Tongue (tissue), 3 donors: ENCODE measurements at places on chromosomes 2 and 18.

- DNase-seq, result no peak
Observed at GRCh38 chr2:54608224-54608623, 115.2 kb upstream of the EML6 start.

DNA sequence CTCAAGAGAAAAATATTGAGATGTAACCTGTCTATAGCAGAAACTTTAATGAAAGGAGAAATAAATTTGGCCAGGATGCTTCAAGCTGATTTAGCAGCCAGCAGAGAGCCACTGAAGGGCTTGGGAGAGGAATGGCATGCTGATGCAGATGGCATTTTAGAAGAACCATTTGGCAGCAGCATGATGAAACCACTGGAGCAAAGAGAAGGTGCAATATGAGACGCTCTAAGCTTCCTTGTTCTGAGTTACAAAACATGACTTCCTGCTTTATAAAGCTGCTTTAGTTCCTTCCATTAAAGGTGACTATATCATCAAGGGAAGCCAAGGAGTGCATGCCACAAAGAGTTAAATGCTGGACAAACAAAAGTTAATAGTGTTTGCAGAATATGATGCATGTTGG, 189.7 kb downstream of the PID1 start:
- no peak for DNase-seq

DNA sequence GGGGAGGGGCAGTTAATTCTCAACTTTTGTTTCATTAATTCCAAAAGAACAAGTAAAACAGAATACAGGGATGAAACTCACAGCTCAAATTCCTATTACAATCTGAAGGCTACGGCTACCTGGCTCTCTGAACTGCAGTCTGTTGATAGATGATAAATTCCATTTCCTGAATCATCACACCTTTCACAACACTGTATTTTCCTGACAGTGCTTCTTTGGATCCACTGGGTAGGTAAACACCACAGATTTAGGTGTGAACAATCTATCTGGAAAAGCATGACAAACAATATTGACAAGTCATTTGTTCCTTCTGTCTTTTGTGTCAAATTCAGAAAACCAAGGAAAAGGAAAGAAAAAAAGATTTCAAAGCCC, 843.2 kb downstream of the LRRTM4 start:
- no peak for DNase-seq

DNA sequence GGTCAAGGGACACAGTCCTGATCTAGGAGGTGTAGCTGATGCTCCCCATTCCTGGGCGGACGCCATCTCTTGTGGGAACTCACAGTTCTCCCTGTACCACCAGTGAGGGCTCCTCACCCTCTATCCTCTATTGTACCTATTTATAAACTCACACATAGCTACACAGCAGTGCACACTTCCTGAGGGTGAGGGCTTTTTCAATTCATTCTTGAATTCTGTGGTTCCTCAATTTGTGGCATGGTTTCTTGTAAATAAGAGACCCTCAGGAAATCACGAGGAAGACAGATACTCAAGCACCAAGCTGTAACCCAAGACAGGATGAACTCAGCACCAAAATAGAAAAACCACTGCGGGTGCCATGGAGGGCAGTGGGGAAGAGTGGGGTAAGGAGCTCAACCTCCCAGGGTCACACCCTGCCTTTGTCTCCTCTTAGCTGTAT, 245.9 kb upstream of the PXDN start:
- no peak for DNase-seq

DNA sequence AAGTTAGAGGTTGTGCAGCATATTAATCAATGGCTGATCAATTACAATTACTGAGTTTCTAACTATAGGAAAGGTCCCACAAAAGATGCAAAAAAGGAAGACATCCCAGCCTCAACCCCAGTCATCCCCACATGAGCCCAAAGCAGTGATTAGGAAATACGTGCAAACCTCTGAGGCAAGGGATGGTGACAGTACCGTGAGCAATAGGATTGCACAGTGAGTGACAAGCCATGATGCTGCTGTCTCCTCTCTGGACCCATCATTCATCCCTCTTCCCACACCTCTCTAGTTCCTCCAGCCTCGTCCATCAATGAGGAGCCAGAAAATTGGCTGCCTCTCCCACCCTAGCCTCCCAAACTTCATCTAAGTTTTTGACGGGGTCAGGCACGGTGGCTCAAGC, 4.0 kb upstream of the SLC11A1 start:
- DNase-seq, result no peak

- peak; percentile 30 for DNase-seq
Observed at GRCh38 chr2:5453220-5454050, 238.7 kb upstream of the SOX11 start.

DNA sequence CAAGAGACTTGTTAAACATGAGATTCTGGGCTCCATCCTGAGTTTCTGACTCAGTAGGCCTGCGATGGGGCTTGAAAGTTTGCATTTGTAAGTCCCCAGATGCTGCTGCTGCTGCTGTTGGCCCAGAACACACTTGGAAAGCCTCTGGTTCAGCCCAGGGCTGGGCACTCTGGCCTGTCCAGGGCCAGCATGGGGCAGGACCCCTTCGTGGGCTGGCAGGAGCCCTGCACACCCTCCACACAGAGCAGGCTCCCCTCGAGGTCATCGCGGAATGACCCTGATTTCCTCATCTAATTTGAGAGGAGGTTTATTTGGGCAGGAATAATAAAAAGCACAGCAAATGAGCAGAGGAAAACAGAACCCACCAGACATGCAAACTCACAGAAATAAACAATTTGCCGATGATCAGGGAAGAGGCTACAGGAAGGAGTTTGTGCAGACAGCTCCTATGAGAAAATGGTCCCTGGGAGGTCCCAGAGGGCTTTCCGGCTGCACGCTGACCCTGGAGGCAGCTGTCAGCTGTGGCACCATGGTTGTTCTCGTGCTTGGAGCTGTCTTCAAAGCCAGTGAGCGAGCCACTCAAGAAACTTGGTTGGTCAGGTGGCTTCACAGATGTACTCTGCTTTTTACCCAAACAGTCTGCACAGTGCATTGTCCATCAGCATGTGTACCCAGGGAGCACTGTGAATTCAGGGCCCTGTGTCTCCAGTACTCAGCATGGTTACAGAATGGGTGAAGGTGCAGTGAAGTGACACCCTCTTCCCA, 119.3 kb downstream of the GLI2 start:
- DNase-seq, result no peak

DNA sequence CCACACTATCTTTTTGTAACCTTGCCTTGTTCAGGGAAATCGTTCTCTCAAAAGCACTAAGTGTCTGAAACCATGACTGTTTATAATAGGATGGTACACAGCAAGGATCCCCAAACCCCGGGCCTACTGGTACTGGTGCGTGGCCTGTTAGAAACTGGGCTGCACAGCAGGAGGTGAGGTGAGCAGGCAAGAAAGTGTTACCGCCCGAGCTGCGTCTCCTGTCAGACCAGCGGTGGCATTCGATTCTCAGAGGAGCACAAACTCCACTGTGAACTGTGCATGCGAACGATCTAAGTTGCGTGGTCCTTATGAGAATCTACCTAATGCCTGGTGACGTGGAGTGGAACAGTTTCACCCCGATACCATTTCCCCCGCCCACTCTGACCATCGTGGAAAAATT, 81.8 kb upstream of the KCNJ3 start:
- no peak for DNase-seq

- DNase-seq, result no peak
Observed at GRCh38 chr2:229118927-229119326, 152.2 kb downstream of the PID1 start.

GRCh38 chr2:127695491-127696472, 5.5 kb upstream of the SFT2D3 start:
- peak; percentile 84 for DNase-seq

- no peak for DNase-seq
Observed at GRCh38 chr18:79922971-79923411, 28.5 kb downstream of the SLC66A2 start.

- no peak for DNase-seq
Observed at GRCh38 chr2:67752199-67752598, 310.6 kb downstream of the C1D start.

DNA sequence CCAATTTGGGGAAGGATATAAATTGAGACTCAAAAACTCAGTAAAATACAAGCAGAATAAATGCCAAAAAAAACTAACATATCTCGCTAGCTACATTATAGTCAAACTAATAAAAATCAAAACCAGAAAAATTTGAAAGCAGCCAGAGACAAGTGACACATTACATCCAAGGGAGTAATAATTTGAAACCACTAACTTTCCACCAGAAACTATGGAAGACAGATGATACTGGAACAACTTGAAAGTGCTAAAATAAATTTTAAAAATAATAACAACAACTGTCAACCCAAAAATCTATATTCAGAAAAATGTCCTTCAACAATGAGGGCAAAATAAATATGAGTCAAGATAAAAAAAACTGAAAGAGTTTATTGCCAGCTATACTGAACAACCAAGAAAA, 110.7 kb downstream of the EVA1A start:
- no peak for DNase-seq

DNA sequence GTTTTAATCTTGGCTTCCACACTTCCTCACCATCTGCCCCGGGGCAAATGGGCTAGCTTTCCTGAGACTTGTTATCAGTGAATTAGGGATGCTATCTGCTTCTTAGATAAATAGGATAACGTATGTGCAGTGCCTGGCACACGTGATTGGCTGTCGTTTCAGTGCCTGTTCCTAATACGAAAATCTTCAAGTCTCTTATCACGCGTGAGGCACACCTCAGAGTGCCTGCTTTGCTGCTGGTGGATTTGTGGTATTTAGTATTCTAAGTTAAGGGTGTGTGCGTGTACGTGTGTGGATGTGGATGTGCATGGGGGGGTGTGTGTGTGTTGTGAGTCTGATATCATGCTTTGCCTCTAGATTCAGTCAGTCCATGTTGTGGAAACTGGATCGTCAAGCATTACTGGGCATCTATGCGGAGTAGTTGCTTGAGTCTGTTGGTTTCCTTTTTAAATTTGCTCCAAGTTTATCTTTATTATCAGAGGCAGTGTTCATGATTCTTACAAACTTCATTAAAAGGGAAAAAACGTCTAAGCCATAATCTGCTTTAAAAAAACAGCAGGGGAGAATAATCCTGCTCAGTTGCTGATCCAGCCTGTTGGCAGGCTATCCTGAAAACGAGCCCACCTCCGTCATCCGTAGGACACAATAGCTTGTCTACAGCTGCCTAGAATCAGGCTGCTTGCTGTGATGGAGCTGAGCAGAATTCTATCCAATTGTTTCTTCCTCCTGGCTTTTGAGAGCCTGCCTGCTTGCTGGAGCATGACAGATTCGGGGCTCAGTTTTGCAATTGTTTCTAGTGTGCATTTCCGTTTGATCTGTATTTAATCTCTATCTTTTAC, 6.6 kb downstream of the SH3RF3 start:
- DNase-seq, result peak; percentile 80

GRCh38 chr2:168207851-168208250, 39.5 kb downstream of the STK39 start:
- DNase-seq, result no peak

GRCh38 chr2:232304236-232304635, 74.3 kb upstream of the ALPP start:
- no peak for DNase-seq

- DNase-seq, result no peak
Observed at GRCh38 chr2:98935111-98935770, 784 bp downstream of the CRACDL start.

DNA sequence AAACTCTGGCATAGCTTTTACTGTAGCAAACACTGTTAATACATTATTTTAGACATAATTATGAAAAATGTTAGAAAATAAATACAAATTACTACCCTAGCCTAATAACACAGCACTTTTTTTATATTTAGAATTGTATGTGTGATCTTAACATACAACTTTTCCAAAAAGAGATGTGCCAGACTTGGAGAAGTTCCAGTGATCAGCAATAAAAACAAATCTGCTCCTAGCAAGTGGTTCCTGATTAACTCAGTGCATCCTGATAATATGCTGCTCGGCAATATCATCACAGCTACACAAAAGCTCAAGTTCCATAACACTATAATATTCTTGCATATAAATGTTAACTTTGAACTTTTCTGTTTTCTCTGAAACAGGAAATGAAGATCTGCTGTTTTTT, 22.4 kb upstream of the PTPRM start:
- no peak for DNase-seq

- no peak for DNase-seq
Observed at GRCh38 chr2:240595381-240596079, 9.0 kb downstream of the CAPN10 start.

GRCh38 chr2:143608063-143608423, 478.8 kb downstream of the ARHGAP15 start:
- DNase-seq, result no peak

DNA sequence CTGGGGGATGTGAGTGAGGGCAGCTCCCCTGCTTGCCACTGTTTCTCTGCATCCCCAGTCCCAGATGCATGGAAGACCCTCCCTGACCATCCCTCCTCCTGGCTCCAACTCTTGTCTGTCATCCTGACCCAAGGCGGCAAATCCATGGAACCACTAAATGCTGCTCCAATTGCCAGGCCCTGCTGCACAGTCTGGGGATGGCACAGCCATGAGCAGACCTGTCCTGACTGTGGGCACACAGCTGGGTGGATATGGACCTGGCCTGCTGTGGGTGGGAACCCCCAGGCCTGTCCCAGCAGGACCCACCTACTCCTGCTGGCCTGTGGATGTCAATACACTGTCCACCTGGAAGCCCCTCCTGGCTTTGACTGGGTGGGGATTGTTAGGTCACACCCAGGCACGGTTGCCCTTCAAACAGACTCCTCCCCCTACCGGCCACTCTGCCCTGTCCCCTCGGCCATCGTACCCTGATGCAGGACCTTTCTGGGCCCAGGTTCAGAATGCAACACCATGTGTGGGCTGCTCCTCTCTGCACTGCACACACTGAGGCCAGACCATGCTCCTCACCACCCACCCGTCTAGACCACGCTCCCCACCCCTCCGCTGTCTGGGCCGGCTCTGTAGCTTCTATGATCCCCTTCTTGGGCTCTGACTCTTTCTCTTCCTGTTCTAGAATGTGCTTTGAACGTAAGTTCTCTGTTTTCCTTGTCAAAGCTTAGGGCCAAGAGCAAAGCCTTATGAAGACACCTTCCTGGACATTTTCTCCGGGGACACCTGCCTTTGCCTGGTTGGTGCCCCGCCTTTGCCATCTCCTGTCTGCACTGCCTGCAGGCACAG, 57.9 kb downstream of the INPP5D start:
- no peak for DNase-seq

GRCh38 chr2:96204836-96205624, 3.6 kb downstream of the STARD7 start:
- DNase-seq, result peak; percentile 68

DNA sequence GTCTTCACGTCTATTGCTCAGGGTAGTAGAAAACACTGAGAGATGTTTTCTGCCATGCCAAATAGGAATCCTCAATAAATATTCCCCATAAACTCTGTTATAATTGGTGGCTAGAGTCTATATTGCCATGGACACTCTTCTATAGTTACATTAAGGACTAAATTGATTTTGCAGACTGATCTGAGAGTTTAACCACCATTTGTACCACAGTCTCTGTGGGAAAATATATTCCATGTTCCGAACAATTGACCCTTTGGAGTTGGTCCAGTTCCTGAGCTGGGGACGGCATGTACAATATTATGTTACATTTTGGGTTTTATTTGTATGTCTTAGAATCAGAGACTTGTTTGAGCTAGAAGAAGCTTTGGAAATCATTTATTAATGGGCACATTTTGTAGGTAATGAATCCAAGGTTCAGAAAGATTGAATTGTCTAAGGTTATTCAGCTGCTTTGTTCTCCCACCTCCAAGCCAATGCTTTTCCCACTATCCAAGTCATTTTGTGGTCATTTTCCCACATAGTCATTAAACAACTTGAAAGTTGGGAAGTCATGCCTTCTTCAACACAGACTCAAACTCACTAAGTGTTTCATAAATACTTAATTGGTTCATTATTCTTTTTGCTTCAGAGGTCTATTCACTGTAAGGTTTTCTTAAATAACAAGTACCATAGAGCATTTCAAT, 5.1 kb upstream of the PPP1CB start:
- DNase-seq, result peak; percentile 66
